Stimulated activated CD8-positive, alpha-beta memory T cell treated with anti-CD3 and anti-CD28 coated beads, Interleukin-7, amount 100 ng/mL, for 4 hours (primary cell): ENCODE measurements at places on chromosomes 12 and 14.
A peak's percentile ranks its signal among the peaks of the same experiment; 100 is the strongest.

- DNase-seq, result no peak
These were observed 151.7 kb upstream of the AMIGO2 start for GRCh38 chr12:47231456-47231855.

DNA sequence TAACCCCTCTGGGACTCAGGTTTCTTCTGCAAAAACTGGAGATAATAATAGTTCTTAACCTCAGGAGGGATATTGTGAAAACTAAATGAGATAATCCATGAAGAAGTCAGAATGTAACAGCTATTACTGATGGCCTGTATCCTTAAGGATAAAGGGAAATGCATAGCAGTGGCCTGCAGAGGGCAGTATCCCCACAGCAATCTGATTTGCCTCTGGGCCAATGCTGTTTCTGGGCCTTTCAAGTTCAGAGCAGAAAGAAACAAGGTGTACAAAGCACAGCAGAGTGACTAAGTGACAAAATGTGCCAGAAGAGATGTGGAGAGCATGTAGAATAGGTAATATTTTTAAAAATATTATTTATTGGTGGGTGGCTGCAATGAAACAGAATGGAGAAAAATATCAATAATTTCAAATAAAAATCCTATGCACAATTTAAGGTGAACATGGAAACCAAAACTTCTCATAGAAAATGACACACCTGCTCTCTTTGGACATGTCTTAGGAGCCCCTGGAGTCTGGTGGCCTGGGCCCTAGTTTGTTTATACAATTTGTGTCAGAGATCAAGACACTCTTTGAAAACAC lies 90.3 kb downstream of the C12orf75 start:
- peak; percentile 24 for DNase-seq

GRCh38 chr12:108424026-108424425 lies 84.9 kb upstream of the CMKLR1 start:
- DNase-seq, result no peak

DNA sequence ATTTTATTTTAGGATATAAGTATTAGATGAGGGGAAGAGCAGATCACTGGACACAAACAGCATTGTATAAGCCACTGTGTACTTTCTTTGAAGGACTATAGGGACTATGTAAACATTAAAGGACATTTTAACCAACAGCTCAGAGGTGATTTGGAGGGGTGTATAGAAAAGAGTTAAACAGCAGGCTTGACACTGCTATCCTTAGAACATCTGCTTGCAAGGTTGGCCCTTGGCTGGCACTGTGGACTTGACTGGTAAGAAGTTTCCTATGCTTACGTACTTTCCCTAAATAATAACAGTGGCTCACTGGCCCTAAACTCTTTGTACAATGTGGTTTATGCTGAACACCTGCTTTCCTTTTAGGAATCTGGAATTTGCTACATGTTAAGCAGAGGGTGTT lies 28.7 kb downstream of the ZFYVE26 start:
- no peak for DNase-seq

DNA sequence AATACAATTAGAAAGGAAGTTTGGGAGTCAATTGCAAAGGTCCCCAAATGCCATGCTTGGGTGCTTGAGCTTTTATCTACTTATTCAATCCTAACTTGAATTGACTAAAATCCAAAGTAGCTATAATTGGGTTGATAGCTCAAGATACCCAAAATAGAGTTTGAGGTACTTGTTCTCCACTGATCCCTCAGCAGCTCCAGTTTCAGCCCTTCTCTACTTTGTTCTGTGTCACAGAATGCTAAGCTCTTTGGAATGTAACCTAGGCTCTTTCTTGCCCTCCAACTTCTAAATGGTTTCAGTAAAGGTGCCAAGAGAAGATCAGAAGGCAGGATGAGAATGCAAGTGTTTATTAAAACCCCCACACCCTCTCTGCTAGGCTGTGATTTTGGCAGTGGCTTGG lies 251.4 kb upstream of the CLEC14A start:
- DNase-seq, result no peak

DNA sequence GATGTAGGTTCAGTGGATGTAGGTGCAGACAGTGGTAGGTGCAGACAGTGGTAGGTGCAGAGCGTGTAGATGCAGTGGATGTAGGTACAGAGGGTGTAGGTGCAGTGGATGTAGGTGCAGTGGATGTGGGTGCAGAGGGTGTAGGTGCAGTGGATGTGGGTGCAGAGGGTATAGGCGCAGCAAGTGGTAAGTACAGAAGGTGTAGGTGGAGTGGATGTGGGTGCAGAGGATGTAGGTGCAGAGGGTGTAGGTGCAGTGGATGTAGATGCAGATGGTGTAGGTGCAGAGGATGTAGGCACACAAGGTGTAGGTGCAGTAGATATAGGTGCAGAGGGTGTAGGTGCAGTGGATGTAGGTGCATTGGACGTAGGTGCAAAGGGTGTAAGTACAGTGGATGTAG lies 86.0 kb downstream of the HECTD4 start:
- no peak for DNase-seq

- no peak for DNase-seq
These were observed 307.2 kb downstream of the ATP23 start for GRCh38 chr12:58248599-58248998.

GRCh38 chr12:73361864-73362230 lies 1089.7 kb downstream of the TRHDE start:
- no peak for DNase-seq
